ENCODE measurements at places on chromosomes 2 and 18. TPM values are rescaled to one million over a fixed set of nuclear protein-coding genes. Genes with fewer than 3 reads are reported as not detected.

DSG4 gene
- total RNA-seq, result not detected

FBLN7 gene
- 5.2 TPM for total RNA-seq

FEV gene
- not detected for total RNA-seq

PROKR1 gene
- total RNA-seq, result not detected

HJURP gene
- total RNA-seq, result 42.0 TPM

TMEM127 gene
- 26.3 TPM for total RNA-seq

CIB4 gene
- total RNA-seq, result not detected

YWHAQ gene
- total RNA-seq, result 541 TPM

TTC39C gene
- 8.8 TPM for total RNA-seq

GNAL gene
- total RNA-seq, result 3.5 TPM

NOSTRIN gene
- 0.07 TPM for total RNA-seq

DSG1 gene
- not detected for total RNA-seq

UGT1A10 gene
- total RNA-seq, result not detected

ZNF396 gene
- total RNA-seq, result 1.3 TPM

ANKRD23 gene
- 1.7 TPM for total RNA-seq

DLGAP1 gene
- 0.27 TPM for total RNA-seq

SERPINB4 gene
- total RNA-seq, result not detected

ADD2 gene
- 7.3 TPM for total RNA-seq

TRIM54 gene
- total RNA-seq, result not detected

SFTPB gene
- total RNA-seq, result not detected

DNAJC5G gene
- not detected for total RNA-seq

MAP3K20 gene
- total RNA-seq, result 32.6 TPM

MYL1 gene
- not detected for total RNA-seq

IL36A gene
- not detected for total RNA-seq

SIGLEC15 gene
- 0.14 TPM for total RNA-seq

LINC00305 gene
- not detected for total RNA-seq

CROCC2 gene
- total RNA-seq, result not detected

CTNNA2 gene
- total RNA-seq, result not detected

LAMA3 gene
- 8.0 TPM for total RNA-seq

PLEK gene
- total RNA-seq, result 0.22 TPM

AKAIN1 gene
- not detected for total RNA-seq

DIS3L2 gene
- total RNA-seq, result 36.1 TPM

M1AP gene
- total RNA-seq, result not detected

SMC6 gene
- total RNA-seq, result 61.9 TPM

RAX gene
- total RNA-seq, result not detected

TCF23 gene
- total RNA-seq, result not detected

PIEZO2 gene
- total RNA-seq, result 31.0 TPM

VWC2L gene
- not detected for total RNA-seq

AGXT gene
- total RNA-seq, result not detected

STPG4 gene
- 0.13 TPM for total RNA-seq
